CD4-positive, alpha-beta T cell treated with Interleukin-2 at 100 ng/mL for 4 hours (primary cell): ENCODE measurements at places on chromosomes 2 and 18.

DNA sequence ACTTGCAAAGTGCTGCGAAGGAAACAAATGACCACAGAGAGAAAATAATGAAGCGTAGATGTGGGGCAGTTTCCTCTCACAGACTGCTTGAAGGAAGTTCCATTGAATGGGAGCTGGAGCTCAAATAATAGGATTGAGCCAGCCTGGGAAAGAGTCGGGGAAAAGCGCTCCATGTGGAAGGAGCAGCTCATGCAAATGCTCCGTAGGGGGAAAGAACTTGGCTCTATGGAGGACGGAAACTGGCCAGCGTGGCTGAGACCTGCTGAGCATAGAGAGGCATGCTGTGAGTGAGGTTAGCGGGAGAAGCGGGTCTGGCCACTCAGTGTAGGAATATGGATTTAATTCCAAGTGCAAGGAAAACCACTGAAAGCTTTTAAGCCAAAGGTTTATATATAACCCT is 28.6 kb upstream of the VIT start:
- no peak for DNase-seq

DNA sequence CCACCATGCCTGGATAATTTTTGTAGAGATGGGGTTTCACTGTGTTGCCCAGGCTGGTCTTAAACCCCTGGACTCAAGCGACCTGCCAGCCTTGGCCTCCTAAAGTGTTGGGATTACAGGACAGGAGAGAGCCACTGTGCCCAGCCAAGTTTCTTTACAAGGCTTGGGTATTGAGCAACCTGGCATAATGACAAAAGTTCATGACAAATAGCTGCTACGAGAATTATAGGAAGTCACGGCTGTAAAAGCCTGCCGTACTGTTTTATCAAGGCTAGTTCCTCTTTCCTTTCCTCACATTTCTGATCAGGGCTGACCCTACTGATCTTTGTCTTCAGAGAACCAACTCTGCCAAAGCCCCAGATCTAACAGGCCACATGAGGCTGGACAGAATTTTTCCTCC is 490.4 kb upstream of the SPRED2 start:
- DNase-seq = no peak

DNA sequence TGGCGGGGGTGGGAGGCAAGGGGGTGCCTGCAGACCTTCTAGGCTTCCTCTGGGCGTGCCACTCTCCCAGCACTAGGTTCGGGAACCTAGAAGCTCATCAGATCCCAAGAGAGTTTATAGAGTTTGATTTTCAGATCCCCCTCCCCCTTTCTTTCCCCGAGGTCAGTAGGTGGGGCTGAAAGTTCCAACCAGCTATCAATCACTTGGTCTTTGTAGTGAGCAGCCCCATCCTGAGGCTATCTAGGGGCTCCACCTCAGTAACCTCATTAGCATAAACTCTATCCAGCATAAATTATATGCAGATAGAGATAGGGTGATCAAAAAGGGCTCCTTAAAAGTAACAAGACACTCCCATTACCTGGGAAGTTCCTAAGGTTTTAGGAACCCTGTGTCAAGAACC is 32.8 kb downstream of the ERLEC1 start:
- no peak for DNase-seq

- no peak for DNase-seq
These were observed 100.9 kb downstream of the PID1 start for GRCh38 chr2:229170171-229170570.

GRCh38 chr18:38948436-38948835 is 1382.8 kb upstream of the CELF4 start:
- DNase-seq = no peak

- no peak for DNase-seq
These were observed 16.5 kb downstream of the TWIST2 start for GRCh38 chr2:238864207-238865014.

- no peak for DNase-seq
These were observed 51.4 kb downstream of the IL1RL2 start for GRCh38 chr2:102238039-102238756.

- DNase-seq = no peak
These were observed 78.0 kb downstream of the MYO3B start for GRCh38 chr2:170255971-170256370.

DNA sequence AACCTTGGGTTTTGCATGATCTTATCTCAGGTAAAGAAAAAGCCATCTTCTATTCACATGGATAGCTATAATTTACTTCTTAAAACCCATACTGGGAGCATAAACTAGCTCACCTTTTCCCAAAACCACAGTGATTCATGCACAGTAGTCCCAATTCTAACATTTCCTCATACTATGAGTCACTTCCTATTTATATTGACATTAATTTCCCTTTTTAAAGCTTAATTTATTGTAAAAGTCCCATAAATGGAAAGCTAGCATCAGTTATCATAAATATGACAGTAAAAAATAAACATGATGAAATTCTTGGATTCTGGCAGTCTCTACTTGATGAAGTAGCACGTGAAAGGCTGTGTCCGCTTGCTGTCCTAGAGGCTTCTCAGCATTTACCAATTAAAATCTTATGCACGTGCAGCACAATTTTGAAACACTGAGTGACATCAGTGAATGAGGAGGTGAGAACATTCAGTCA is 180.1 kb downstream of the CDH2 start:
- no peak for DNase-seq

DNA sequence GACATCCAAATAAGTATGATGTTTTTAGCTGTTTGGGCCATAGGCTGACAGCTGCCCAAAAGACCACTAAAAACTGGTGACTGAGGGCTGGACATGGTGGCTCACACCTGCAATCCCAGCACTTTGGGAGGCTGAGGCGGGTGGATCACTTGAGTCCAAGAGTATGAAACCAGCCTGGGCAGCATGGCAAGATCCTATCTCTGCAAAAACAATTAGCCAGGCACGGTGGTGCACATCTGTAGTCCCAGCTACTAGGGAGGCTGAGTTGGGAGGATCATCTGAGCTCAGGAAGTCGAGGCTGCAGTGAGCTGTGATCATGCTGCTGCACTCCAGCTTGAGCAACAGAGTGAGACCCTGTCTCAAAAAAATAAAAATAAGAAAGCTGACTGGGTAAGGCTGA is 511.5 kb upstream of the RAB6C start:
- DNase-seq = no peak

DNA sequence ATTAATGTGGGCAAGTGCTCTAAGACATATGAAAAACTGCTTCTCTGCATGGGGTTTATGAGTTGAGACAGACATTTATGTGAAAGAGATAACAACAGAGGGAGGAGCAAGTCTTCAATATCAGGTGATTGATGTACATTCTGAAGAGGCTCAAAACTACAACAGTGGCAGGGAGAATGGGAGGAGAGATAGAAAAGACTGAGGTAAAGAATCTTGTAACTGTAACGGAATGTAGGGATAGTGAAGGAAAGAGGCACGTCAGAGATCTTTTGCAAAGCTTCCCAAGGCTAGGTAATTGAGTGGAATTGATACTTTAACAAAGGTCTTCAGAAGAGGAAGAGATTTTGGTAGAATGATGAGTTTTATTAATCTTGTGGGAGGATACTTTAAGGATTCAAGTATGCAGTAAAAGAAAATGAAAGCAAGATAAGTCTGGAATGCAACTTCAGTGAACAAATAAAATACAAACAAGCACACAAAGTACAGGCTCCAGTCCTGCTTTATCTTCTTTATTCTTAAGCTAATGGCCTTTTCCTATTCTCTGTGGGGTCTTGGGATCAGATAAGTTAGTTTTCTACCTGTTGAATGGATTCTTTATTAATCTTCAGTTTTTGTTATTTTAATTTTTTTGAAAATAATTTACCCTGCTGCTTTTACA is 15.0 kb downstream of the SMAD4 start:
- no peak for DNase-seq

GRCh38 chr2:135317375-135317774 is 213.6 kb downstream of the ZRANB3 start:
- DNase-seq = no peak

GRCh38 chr2:206125901-206126300 is 33.3 kb downstream of the NDUFS1 start:
- no peak for DNase-seq

- no peak for DNase-seq
These were observed 26.5 kb downstream of the TET3 start for GRCh38 chr2:74011246-74011645.

DNA sequence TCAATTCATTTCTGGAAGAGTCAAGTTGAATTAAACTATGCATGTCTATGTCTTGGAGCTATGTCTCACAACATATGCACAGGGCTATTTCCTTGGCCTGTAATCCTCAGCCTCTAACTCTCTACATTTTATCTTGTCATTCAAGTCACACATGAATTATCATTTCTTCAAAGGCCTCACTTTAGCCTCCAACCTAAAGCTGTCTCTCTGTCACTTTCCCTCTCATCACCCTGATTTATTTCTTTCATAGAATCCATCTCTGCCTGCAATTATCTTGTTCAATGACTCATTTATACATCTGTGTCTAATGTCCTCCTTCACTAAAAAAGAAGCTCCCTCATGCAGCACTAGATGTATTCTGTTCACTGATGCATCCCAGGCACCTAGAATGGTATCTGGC is 614.2 kb upstream of the REG3G start:
- DNase-seq = no peak

DNA sequence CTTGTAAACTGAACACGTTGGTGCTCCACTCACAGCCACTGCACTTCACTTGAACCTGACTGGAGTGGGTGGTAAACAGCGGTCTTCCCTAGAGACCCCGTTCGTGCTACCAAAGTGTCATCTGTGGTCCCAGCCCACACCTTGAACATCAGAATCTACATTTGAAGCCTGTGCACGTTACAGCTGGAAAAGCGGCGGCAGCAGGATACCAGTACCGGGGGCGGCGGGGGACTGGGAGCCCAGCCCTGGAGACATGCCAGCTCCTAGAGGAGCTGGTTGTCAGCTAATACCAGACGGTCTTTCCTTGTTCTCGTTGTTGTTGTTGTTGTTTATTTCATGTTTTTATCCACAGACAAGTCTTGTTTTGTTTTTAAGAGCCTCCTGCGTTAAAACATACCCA is 156.7 kb downstream of the WDSUB1 start:
- no peak for DNase-seq
